T1000 (cell line): ENCODE measurements at places on chromosomes 7 and 10.

GRCh38 chr7:125112850-125113249 lies 183.2 kb upstream of the POT1 start:
- no peak for DNase-seq

DNA sequence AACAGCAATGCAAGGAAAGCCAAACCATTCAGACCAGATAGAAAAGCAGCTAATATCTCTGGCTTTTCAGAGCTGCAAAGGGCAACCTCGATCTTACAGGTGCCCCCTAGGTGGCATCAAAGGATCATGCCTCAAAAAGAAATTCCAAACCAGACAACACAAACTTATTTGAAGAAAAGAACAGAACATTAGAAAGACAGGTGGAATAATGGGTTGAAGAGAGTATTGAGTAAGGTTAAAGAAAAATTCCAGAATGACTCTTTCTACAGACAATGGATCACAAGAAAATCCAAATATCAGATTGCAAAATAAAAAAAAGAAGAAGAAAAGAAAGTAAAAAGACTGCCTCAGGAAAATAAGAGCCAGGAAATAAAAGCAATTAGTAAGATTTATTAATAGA lies 213.7 kb downstream of the ELMO1 start:
- DNase-seq, result no peak

DNA sequence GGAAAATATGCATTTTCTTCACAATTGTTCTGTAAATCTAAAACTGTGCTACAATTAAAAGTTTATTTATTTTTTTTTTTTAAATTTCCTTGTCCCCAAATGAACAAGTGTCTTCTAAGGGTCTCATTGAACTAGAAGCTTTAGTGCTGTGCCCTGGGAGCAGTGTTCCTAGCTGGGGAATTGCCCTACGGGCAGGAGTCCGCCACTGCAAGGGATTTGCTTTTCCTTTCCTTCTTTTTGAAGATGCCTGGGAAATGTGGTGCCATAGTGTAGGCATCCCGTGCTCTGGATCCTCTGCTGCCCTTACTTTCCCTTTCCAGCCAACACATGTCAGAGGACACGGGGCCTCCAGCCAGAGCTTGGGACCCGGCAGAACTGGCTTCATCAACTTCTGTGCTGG lies 177.1 kb upstream of the CTBP2 start:
- DNase-seq, result no peak

GRCh38 chr7:113004726-113005454 lies 81.7 kb downstream of the GPR85 start:
- DNase-seq, result no peak

DNA sequence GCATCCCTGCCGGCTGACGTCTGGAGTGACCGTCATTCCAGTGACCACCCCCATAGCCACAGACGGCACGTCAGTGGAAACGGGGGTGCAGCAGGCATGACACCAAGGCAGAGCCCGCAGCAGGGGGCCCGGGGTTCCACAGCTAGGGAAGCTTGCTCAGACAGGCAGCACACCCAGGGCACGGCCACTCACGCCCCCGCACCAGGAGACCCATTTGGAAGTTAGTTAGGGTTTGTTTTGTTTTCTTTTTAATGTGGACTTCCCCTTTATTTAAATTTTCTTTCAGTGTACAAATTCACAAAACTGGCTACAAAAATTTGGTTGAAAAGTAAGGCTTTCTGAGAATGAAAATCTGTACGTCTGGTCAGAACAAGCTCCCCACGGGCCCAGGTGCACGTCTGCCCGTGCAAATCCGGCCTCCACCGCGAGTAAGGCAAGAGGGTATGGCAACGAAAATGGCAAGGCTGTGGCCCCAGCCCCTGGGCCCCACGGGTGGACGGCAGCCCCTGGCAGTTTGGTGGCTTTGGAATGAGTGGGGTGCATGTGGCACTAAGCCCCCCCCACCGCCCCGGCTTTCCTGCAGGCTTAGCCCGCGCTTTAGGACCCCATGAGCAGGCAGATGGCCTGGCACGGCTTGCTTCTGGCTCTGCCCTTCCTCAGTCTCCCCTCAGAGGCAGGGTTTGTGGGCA lies 124.2 kb downstream of the FAM53B start:
- DNase-seq, result no peak

DNA sequence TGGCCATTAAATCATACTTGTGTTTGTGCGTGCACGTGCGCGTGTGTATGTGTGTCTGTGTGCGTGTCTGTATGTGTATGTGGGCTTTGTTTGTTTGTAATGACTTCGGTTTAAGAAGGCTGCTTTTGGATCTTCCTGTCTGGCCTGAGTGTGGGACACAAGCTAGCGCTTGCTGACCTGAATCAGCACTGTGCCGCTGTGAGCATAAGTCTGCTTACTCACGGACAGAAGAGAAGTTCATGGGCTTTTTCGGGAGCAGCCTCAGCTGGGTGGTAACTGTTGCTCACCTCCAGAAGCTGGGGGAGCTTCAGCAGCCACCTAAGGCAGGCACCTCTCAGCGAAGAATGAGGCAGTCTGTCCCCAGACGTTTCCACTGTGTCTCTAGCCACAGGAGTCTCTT lies 56.1 kb upstream of the TRUB1 start:
- DNase-seq, result no peak

DNA sequence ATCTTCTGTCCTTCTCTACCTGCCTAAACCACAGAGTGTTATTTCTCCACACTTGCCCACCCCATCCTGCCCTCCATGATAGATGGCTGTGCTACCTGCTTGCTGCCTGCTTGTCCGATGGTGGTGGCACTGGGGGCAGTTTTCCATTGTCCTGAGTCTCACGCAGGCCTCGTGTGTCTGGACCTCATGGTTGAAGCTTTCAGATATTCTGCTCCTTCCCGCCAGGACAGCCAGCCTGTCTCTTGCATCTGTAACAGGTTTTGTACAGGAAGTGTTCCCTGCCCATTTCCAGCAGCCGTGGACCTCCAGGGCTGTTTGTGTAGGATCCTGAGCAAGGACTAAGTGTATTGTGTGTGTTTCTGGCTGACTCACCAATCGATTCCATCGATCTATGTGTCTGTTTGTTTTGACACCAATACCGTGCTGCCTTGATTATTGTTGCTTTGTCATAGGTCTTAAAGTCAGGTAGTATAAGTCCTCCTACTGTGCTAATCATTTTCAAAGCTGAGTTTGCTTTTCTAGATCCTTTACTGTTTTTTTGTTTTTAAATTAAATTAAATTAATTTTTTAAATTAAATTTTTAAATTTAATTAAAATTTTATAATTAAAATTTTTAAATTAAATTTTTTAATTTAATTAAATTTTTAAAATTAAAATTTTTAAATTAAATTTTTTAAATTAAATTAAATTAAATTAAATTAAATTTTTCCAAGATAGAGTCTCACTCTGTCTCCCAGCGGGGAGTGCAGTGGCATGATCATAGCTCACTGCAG lies 8.5 kb downstream of the IL15RA start:
- no peak for DNase-seq

DNA sequence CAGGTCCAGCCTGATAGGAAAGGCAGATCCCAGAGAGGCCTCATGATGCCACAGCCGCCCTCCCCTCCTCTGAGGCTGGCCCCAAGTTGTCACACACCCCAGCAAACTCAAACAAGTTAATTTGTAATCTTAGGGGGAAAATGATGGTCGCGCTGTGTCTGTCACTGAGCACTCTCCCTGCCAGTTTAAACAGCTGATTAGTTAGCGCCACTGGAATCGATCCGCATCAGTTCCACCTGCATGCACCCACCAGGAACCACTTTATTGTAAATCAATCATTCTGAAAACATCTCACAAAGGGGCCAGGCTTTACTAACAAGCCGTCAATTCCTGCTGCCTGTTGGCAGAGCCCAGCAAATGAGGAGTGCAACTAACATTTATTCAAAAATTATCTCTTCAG lies 870.9 kb downstream of the KCNMA1 start:
- no peak for DNase-seq

- no peak for DNase-seq
Observed at GRCh38 chr7:131605280-131605878, 49.0 kb upstream of the PODXL start.

GRCh38 chr7:149245744-149246143 lies 6.3 kb downstream of the ZNF212 start:
- no peak for DNase-seq

DNA sequence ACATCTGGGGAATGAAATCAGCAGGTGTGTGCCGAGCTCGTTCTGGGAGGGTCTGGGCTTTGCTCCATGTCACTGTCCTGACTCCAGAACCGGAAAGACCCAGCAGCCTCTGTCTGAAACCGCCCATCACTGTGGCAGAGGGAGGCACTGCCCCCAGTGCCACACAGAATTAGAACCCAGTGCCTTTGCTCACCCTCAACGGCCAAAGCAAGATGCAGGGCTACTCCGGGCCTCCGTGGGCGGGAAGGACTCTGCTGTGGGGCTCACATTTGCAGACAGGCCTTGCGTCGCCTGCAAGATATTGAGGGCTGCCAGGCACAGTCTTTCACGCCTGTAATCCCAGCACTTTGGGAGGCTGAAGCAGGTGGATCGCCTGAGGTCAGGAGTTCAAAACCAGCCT lies 219.2 kb upstream of the PPP2R2D start:
- no peak for DNase-seq

GRCh38 chr7:255038-255435 lies 34.9 kb upstream of the FOXL3 start:
- DNase-seq, result no peak

DNA sequence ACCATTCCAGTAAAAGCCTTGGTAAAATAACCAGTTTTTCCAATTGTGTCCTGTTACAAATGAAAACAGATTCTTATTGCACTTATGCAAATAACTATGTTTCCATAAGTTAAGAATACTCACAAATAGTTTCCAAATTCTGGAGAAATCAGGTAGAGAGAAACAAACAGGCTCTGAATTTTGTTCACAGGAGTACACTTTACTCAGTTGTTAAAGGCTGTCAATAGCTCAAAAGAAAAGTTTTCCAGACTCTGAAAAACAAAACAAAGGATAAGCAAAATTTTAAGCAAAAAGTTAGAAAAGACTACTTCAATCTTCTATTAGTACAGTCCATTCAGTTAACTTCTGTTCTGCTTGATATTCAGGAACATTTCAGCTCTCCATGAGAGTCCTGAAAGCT lies 32.8 kb upstream of the ZNF365 start:
- DNase-seq, result no peak

DNA sequence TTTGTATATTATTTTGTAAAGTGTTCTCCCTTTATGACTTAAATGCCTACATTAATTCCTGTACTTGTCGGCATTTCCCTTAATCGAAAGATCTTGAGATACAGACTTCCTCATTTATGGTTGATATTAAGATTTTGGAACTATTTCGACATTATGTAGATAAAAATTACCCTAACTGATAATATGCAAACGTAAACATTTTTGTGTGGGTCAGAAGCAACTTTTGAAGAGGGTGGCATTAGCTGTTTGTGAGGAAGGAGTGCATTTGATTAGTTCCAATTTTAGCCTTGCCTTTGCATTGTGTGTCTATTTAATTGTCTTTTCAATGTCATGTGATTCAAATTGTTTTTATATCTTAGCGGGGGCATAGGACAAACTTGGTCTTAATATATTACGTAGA lies 114.7 kb downstream of the BICC1 start:
- DNase-seq, result no peak

- no peak for DNase-seq
Observed at GRCh38 chr10:119714484-119714816, 11.4 kb upstream of the INPP5F start.

DNA sequence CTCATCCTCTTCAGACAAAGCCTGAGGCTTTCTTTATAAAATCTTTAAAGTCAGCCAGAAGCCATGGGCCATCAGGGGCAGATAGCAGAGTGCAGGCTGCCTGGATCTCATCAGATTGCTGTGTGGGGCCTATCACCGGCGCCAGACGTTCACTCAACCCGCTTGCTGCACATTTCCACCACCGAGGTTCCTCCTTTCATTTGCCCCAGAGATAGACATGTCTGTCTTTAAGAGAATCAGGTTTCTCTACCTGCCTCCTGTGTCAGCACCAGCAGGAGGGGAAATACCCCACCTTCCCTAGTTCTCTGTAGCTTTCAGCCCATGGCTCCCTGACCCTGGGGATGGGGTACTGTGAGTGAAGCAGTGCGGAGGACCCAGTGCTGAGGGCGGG lies 22.0 kb downstream of the SLC18A2 start:
- DNase-seq, result no peak

- no peak for DNase-seq
Observed at GRCh38 chr10:88386204-88386788, 196.8 kb downstream of the RNLS start.

- DNase-seq, result no peak
Observed at GRCh38 chr7:43439631-43440401, 143.1 kb upstream of the STK17A start.

DNA sequence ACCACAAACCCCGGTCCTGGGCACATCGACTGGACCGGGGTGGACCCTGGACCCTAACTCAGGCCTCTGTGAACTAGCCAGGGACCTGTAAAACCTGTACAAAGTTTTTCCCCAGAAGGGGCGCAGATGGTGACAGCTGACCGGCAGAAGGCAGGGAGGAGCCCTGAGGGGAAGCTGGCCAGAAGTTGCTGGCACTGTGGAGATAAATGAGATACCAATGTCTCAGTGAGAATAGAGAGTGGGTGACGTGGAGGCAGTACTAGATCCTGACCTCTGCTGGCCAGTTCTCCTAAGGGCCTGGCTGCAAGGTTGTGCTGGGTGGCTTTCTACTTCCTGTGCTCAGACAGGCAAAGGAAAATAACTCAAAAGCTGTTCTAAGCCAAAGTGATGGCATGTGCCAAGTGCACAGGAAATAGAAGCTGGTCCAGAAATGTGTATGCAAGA lies 10.6 kb upstream of the TSPAN14 start:
- DNase-seq, result no peak

GRCh38 chr10:36412942-36413341 lies 712.5 kb upstream of the ANKRD30A start:
- DNase-seq, result no peak

DNA sequence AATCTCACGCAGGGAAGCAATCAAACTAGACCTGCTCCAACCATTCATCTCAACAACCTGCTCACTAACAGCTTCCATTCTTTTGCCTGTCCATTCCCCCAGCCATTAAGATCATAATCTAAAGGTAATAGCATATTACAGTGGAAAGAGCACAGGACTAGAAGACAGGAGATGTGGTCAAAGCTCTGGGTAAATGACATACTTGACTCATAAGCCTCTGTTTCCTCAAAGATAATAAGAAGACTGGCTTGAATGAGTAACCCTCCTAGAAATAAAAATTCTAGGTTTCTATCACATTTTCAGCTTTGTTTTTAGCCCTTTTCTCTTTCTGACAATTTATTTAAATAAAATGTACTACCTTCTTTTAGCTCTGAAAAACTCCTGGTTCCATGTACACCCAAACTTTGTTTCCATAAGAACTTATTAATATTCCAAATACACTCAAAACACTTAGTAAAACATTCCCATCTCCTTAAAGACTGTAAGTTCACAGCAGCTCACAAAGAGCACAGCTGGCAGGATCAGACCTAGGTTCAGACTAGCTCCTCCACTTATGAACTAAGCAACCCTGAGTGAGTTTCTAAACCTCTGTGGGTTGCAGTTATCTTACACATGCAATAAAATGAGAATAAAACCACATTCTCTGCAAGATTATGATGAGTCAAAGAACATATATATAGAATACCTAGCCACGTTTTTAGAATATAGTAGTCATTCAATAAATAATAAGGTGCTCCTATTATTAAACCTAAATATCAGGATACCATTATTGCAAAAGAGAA lies 11.6 kb downstream of the FAM204A start:
- DNase-seq, result no peak

DNA sequence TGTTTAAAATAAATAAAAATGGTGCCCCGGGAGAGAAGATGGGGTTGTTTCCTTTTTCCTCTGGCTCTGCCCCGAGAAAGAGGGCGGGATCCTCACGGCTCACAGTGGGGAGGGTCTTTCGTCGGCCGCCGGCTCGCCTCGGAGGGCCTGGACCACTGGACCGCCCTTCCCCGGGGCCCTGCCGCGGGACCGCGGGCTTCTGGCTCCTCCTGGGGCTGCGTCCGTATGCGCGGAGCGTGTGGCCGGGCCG lies 3.5 kb upstream of the IGF2BP3 start:
- no peak for DNase-seq

- no peak for DNase-seq
Observed at GRCh38 chr10:17209881-17210280, 8.4 kb upstream of the TRDMT1 start.
